ENCODE measurements at places on chromosomes 2 and 18. TPM values are rescaled to one million over a fixed set of nuclear protein-coding genes. Genes with fewer than 3 reads are reported as not detected.

The KLHL14 gene
- 1.1 TPM for total RNA-seq

The NUP35 gene
- total RNA-seq, result 20.7 TPM

The SKOR2 gene
- total RNA-seq, result not detected

The ABCB11 gene
- 0.08 TPM for total RNA-seq

The SLC19A3 gene
- not detected for total RNA-seq

The TMEM185B gene
- total RNA-seq, result 18.5 TPM

The DYSF gene
- total RNA-seq, result 3.4 TPM

- DNase-seq, result no peak
Observed at GRCh38 chr2:190746971-190747761, 98.3 kb downstream of the NAB1 start.

- DNase-seq, result no peak
Observed at GRCh38 chr2:155696571-155696970, 636.0 kb downstream of the NR4A2 start.

GRCh38 chr2:168396131-168396530 lies 59.9 kb upstream of the CERS6 start:
- no peak for DNase-seq

GRCh38 chr18:9348079-9348671 lies 13.6 kb downstream of the TWSG1 start:
- no peak for DNase-seq

- no peak for DNase-seq
Observed at GRCh38 chr2:2939078-2939795, 438.4 kb downstream of the EIPR1 start.

DNA sequence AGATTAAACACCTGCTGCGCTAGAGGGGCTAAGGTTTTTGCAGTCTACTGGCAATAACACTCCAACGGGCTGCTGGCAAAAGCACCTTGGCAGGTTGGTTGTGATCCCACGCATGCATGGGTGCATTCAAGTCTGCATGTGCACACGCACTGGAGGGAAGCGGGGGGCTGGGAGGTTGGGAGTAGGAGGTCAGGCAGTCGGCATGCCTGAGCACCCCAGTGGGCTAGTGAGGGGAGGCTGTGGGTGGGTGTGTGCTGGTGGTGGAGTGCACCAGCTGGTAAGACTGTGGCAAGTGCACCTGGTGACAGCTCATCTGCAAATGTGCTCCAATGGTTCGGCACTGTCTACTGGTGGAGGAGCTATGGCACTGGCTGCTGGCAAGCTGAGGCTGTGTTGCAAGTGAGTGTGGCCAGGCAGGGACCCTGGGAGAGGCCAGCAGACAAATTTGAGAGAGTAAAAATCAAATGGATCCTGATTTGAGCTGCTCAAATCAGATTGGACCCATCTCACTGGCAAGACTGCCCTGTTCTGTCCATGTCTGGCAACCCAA lies 460.6 kb upstream of the DSEL start:
- no peak for DNase-seq

DNA sequence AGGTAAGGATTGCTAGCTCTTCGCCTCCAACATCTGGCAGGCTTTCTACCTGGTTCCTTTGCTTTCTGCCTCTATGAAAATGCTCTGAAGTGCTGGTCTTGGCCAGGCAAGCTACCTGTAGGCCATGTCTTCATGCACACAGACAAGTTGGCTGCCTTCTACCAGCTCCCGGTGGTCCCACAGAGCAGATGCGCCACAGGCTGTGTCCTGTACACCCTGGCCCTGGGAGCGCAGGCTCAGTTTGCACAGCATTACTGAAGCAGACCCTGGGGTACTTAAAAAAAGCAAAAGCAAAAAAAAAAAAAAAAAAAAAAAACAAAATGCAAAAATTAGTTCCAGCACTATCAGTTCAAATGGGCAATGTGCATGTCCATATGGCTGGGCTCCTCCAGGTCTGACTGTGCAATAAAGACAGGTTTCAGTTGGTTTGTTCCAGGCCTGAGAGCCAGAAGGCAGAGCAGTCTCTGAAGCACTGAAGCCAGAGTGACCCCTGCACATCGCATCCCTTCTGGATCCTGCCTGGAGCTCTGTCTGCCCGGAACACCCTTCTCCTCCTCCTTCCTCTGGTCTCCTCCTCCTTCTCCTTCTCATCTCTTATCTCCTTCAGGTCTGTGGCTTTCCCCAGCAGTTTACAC lies 288.0 kb upstream of the REV1 start:
- DNase-seq, result no peak

- DNase-seq, result no peak
Observed at GRCh38 chr2:240136671-240137292, 677 bp upstream of the COPS9 start.

DNA sequence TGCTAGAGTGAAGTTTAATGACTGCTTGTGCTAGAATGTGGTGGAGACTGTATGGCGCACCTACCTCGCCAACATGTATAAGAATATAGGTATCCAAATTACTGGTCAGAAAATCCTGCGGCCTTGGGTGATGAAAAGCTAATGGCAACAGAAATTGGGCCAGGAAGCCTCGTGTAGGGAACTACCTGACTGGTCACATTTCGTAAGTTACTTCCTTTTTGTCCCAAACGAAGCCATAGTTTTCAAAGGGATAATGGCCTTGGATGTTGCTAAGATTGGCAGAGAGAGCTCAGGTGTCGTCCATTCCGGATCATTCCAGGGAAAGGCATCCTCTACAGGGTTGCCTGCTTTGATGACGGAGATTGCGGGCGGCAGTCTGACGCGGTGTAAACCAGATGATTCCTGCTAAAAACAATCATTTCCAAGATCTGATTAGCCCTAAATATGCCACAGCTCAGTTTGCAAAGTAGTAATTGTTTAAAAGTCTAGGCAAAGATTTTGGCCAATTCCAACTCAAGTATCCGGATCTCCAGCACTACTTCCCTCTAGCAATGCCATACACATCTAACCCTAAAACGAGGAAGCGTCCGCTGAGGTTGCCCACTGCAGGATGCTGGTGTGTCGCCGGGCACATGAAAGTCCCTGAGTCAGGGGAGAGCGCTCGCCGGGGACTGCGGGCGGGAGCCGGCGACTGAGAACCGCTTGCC lies 708 bp upstream of the MALT1 start:
- DNase-seq, result no peak

GRCh38 chr2:2528846-2529245 lies 197.8 kb upstream of the MYT1L start:
- DNase-seq, result no peak

GRCh38 chr2:227529871-227530270 lies 57.9 kb downstream of the AGFG1 start:
- DNase-seq, result no peak

DNA sequence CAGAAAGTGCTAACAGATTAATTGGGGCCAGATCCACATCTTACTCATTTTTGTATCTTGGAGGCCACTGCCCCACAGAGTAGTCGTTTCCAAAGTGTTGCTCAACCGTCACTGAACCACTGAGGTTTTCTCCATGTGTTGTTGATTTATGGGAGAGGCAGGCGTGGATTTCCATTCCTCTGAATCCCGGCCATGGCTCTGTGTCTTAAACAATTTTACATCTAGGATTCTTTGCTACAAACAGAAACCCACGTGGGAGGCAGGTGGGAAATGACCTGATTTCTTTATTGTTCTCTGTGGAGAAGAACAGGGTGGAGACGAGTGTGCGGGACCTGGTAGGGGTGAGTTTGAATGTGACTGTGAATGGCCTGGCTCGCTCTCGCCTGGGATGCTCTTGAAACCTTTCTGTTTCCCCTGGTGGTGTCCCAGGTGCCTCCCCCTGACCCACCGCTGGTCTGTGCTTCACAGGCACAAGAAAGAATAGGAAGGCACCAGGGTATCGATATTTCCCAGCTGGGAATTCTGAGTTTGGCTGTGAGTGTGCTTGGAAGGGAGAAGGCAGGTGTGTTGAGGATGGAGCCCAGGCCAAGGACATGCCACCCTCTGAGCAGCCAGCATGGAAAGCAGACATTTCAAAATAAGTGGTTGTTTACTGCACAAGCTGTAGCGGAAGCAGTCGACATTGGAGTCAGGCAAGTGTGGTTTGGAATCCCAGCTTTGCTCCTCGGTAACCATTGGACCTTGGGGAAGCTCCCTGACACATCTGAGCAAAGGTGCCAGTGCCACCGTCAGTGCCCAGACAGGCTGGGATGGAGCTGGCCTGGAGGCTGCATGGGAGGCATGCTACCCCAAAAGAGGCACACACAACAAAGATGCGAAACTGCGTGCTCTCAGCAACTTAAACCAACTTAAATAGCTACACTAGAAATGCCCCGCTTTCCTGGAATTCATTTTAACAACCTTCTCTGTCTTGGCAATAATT lies 50.0 kb downstream of the LPIN1 start:
- no peak for DNase-seq

GRCh38 chr2:127096718-127097470 lies 10.1 kb downstream of the BIN1 start:
- no peak for DNase-seq

DNA sequence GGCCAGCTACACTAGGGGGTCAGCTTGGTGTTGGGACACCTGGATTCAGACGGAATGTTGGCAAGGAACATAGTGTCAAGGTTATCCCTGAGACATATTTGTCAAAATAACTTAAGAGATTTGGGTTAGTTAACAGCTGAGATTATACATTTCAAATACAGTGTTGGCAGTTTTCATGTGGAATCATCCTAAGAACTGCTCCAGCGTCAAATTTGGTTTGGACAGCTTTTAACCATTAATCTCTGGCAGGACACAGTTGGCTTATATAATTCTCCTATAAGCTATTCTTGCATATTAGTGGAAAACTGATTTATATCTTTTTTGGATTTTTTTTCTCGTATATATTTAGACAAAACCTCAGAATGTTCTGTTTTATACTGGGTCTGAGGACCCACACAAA lies 132.2 kb downstream of the CCDC85A start:
- DNase-seq, result no peak

- no peak for DNase-seq
Observed at GRCh38 chr2:182917924-182918323, 51.5 kb upstream of the FRZB start.

- DNase-seq, result no peak
Observed at GRCh38 chr18:68916734-68917133, 118.9 kb downstream of the CCDC102B start.

DNA sequence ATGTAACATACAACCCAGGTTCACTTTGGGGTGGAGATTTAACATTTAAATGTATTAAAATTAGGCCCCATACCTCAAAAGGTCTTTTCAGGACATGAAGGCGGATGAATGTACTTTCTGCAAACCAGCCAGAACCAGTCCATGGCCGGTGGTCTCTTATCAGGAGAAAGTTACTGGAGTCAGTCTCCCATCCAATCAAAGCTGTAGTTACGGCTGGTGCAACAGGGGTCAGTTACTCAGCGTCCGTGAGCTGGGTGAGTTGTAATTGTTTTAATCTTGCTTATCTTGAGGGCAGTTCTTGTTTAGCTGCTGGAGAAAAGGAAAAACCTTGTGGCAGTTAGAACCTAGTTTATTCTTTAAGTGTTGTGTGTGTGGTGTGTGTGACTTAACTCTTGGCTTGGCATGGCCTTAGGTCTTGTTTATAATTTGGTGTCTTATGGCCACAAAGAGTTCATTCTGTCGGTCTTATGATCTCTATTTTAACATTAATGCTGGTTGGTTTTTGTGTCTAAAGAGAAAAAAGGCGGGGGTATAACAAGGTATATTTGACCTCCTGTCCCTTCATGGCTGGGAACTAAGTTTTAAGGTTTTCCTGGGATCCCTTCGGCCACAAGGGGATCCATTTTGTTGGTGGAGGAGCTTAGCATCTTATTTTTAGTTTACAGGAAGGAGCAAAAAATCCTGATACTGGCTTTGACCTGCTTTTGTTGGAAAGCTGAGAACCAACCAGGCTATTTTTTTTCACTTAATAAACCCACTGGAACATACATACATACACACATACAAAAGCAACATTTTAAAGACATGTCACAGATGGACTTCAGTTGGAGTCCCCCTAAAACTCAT lies 143.5 kb upstream of the NCK2 start:
- no peak for DNase-seq

- DNase-seq, result no peak
Observed at GRCh38 chr18:37249171-37249886, 316.3 kb downstream of the CELF4 start.

DNA sequence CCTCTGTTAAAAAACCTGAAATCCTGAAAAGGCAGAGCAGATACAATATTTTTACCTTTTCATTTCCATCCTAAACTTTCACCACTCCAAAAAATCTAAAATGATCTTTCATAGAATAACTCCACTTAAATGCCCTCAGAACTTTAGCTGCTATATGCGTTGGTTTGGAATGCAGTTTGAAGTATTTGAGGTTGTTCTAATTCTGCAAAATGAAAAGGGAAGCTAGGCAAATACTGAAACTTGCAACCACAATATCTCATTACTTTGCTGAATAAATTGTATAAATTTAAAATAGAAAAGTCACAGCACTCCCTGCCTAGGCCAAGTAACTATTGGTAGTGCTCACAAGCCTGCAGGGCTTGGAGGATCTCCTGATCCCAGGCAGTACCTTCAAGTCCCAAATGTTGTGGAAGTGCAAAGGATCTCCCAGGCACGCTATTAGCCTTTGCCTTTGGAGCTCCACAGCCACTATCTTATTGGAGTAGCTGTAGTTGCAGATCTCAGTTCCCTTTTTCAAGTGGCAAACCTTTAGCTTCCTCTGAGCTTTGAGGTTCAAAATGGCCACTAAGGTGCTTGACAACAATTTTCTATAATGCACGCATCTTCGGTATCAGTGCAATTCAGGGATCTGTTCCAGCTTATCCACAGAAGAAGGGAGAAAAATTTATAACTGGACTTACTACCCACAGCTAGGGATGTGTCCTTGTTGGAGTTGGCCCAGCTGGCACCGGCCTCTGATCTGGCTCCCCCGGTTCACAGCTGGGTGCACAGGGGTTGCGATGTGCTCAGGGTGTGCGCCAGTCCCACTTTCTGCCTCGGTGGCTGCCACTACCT lies 43.4 kb upstream of the ANKRD62 start:
- DNase-seq, result no peak

DNA sequence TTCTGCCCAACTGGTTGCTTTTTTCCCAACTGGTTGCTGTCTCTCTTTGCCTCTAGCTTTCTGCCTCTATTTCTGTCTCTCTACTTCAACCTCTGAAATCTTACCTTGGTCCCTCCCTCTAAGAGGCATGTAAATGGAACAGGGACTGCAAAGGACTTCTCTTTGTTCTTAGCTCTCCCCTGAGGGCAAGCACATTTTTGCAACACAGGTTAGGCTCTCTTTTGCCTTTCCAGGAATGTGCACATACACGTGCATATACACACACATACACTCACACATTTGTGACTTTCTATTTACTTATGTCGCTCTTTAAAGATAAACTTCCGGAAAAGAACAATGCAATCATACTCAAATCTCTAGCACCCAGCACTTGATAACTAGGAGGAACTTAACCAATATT lies 262.6 kb upstream of the DDX18 start:
- no peak for DNase-seq

DNA sequence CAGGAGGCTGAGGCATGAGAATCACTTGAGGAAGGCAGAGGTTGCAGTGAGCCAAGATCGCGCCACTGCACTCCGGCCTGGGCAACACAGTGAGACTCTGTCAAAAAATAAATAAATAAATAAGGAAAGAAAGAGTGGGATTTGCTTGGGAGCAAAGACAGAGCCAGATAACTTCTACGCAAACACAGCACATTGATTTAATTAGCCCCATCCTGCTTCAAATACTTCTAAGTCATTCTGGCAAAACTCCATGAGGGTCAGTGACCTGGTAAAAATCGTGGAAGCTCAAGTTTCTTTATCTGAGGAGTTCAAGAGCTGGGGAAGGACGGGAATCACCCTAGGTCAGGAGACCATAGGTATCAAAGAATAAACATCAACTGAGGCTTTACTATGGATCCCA lies 70.6 kb upstream of the TCF7L1 start:
- no peak for DNase-seq

- DNase-seq, result no peak
Observed at GRCh38 chr2:196088203-196088602, 19.6 kb upstream of the DNAH7 start.

Data from naive thymus-derived CD8-positive, alpha-beta T cell (primary cell).